ENCODE measurements at places on chromosomes 1 and 21. TPM values are rescaled to one million over a fixed set of nuclear protein-coding genes. Genes with fewer than 3 reads are reported as not detected.

TXNIP gene
- 720 TPM for total RNA-seq

OR2M3 gene
- not detected for total RNA-seq

FYB2 gene
- total RNA-seq: 6.0 TPM

CDC14A gene
- 19.1 TPM for total RNA-seq

KRTAP19-1 gene
- total RNA-seq: not detected

FAM72A gene
- total RNA-seq: 1.9 TPM

RAP1GAP gene
- 45.2 TPM for total RNA-seq

PTGER3 gene
- total RNA-seq: 0.49 TPM

LINGO4 gene
- total RNA-seq: 0.20 TPM

CACHD1 gene
- 2.6 TPM for total RNA-seq

FMOD gene
- total RNA-seq: 29.6 TPM

ARF1 gene
- 469 TPM for total RNA-seq

LMX1A gene
- 0.73 TPM for total RNA-seq

PCAT6 gene
- 1.2 TPM for total RNA-seq

AGBL4 gene
- total RNA-seq: not detected

SLC25A34 gene
- 7.9 TPM for total RNA-seq

CD1B gene
- not detected for total RNA-seq

RTCA gene
- 40.5 TPM for total RNA-seq

GJB5 gene
- not detected for total RNA-seq

PDE4DIP gene
- total RNA-seq: 50.6 TPM

HSD17B7 gene
- total RNA-seq: 17.4 TPM

SMPDL3B gene
- total RNA-seq: 57.1 TPM

LZIC gene
- 49.6 TPM for total RNA-seq

SHISA4 gene
- total RNA-seq: 1.7 TPM

IGSF9 gene
- 31.5 TPM for total RNA-seq

NECTIN4 gene
- total RNA-seq: 3.0 TPM

KCNJ9 gene
- not detected for total RNA-seq
